ENCODE measurements at places on chromosomes 12 and 14.

DNA sequence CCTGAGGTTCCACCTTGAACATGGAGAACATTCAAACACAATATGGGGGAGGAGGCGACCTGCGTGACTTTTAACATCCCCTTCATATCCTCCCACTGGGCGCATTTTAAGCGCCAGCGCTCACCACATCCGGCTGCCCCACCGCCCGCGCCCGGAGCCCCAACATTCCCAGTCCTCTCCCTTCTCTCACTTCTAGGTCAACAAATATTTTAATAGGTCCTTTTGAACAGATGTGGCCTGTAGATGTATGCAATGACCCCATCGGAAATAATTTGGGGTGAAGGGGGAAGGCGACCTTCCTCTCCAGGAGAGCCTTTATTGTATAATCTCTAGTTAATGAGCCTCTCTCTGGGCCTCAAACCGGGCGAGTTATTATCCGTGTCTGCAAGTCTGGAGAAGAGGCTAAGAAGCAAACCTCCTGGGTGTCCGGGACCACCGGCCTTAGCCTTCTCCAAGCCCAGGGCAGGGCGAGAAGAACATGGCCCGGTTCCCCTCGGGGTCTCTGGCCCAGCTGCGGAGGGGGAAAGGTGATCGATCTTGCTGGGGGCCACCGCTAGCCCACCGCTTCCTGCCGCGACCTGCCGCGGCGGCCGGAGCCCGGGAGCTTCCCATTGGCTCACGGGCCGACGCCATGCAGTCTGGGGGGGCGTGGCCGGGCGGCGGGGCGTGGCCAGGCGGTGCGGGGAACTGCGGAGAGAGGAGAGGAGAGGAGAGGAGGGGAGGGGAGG lies 83.2 kb upstream of the HMGA2 start:
- DNase-seq = peak; percentile 95

DNA sequence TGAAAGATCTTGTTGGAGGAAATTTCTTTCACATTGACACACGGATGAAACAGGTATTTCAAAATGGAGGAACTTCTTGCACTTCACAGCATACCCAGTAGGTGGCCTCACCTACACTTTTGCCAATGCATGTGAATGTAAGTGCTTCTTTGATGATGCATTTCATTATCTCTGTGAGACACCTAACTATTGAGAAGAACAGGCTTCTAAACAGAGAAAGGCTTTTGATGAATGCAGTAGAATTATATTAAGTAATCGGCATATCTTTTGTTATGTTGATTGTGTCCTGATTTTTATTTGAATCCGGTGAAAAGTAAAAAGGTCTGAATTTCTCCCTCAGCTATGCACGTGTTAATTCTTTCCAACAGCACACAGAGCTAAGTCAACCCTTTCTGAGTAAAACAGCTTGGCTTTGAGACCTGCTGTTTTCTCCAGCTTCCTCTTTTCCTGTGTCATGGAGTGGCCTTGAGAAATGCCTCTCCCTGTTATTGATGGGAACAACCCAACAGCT lies 399.0 kb downstream of the NAV3 start:
- DNase-seq = peak; percentile 42

DNA sequence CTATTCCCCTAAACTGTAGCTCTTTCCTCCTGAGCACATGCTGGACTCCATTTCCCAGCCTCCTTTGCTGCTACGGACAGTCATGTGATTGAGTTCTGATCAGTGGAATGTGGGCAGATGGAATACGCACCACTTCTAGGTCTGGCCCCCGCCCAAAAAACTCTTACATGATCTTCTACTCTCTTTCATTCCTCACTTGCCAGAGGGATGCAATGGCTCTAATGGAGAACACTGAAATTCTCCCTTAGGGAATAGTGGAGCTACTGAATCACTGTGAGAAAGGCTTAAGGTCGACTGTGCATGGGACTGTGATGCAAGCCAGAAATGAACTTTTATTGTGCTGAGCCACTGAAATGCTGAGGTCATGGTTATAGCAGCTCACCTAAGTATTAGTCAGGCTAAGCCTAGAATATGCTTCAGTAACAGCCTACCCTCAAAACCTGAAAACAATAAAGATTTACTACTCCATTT lies 13.0 kb upstream of the TMED2 start:
- peak; percentile 64 for DNase-seq

DNA sequence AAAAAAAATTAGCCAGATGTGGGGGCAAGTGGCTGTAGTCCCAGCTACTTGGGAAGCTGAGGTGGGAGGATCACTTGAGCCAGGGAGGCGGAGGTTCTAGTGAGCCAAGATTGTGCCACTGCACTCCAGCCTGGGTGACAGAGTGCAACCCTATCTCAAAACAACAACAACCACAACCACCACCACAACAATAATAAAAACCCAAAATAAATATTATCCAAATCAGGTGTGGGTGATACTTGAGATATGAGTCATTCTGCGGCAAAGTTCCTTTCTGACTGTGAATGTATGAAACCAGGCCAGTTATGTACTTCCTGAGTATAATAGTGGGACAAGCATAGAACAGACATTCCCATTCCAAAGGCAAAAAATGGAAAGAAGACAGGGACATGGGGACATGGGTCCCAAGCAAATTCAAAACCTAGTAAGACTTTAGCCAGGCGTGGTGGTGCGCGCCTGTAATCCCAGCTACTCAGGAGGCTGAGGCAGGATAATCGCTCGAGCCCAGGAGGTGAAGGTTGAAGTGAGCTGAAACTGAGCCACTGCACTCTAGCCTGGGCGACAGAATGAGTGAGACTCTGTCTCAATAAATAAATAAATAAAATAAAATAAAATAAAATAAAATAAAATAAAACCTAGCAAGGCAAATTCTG lies 9.7 kb upstream of the ERC1 start:
- no peak for DNase-seq

DNA sequence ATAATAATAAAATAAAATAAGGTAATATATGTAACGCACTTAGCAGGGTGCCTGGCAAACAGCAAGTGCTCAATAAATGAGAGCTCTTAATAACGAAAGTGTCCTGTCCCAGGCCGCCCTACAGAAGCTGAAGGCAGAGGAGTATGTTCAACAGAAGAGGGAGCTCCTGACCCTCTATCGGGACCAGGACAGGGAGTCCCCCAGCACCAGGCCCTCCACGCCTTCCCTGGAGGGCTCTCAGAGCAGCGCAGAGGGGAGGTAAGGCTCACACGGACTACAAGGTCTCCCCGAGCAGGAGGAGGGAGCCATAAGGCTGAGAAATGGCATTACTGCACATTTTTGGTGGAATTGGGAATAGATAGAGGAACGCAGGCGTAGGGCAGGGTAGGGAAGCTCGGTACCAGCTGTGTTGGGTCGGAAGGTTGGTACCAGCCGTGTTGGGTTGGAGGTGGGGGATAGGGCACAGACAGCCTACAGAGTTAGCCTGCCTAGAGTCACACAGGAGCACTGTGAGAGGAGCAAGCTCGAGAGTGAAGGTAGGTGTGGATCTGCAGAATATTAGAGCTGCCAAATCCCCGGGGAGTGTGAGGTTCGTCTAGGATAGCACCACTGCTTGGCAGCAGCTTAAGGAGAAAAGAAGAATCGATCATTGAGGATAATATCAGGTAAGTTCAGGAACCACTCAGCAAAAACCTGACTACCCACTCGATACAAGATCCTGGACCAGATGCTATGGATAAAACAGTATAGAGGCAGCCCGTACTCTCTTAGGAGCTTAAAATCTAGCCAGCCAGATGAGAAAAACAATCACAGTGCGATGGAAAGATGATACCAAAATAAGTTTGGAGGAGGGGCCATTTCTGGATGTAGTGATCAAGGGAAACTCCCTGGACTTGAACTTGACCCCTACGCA lies 15.3 kb downstream of the TNFRSF1A start:
- no peak for DNase-seq

- DNase-seq = peak; percentile 75
Measured at GRCh38 chr14:60723116-60723906, 840 bp downstream of the SIX4 start.

DNA sequence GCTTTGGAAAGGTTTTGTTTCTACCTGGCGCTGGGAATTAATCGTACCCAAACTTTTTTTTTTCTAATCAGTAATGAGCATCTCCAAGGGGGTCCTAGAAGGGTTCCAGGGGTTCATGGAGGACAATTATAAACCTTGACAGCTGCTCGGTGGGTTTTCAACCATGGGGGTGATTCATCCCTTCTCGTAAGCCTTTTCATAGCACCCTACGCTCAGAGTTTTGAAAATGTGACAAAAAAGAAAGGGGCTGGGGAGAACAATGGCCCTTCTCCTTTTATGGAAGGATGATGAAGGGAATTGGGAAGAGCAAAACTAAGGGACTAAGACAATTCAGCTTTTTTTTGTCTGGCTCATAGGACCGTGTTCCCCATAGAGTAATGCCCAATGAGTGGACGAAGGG lies 196.7 kb downstream of the ZFP36L1 start:
- DNase-seq = no peak

DNA sequence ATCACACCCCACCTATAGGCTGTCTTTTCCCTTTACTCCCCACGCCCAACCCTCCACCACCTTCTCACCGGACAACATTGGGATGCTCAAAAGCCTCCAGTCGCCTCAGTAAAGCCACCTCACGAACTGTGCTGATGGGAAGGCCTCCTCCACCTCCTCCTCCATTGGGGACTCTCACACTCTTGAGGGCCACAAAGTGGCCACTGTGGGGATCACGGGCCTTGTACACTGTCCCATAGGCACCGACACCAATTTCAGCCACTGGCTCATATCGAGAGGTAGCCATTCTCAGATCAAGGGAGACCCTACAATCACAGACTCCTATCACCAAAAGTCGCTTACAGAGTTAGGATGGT lies 700 bp downstream of the CDK4 start:
- DNase-seq = no peak

DNA sequence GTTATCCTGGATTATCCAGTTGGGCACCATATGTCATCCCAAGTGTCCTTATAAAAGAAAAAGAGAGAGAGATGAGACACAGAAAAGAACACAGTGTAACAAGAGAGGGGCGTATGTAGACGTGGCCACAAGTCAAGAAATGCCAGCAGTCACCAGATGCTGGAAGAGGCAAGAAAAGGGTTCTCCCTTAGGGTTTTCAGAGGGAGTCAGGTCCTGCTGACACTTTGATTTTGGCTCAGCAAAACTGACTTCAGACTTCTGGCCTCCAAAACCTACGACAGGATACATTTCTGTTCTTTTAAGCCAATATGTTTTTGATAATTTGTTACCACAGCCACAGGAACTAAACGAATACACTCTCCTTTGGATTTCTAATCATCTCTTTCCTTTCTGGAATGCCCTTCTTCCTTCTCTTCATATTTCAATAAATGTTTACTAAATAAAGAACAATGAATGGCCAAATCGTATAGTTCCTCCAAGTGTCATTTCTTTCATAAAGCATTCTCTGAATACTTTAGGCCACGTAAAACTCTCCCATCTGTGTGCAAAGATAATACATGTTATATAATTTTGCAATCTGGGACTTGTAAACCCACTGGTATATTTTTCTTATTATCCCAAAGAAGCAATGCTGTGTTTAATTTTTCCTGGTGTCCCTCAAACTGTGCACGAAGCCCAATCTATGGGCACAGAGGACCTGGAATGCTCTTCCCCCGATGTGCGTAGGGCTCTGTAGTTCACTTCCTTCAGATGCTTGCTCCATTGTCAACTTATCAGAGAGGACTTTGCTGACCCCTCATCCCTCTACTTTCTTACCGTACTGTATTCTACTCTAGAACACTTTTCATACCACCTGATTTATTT lies 303.6 kb downstream of the CEP128 start:
- DNase-seq = no peak

DNA sequence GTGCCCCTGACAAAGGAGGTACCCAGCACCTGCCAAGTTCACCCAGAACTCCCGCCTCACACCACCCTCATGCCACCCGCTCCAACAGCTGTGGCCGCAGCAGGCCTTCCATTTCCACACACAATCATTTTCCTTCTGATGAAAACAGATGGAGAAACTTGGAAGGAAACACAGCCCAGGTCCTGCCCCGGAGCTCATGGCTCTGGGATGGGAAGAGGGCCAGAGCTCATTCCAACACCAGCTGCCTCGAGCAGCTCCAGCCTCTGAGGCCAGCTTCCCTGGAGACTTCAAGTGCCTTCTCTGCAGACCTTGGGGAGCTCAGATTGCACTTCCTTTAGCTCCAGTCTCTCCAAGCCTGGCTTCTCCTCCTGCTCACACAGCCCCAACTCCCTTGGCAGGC lies 55.1 kb upstream of the CMKLR1 start:
- peak; percentile 89 for DNase-seq

- no peak for DNase-seq
Measured at GRCh38 chr12:27076468-27076867, 5.9 kb downstream of the C12orf71 start.

GRCh38 chr12:124347805-124348658 lies 53.1 kb downstream of the RFLNA start:
- peak; percentile 25 for DNase-seq

DNA sequence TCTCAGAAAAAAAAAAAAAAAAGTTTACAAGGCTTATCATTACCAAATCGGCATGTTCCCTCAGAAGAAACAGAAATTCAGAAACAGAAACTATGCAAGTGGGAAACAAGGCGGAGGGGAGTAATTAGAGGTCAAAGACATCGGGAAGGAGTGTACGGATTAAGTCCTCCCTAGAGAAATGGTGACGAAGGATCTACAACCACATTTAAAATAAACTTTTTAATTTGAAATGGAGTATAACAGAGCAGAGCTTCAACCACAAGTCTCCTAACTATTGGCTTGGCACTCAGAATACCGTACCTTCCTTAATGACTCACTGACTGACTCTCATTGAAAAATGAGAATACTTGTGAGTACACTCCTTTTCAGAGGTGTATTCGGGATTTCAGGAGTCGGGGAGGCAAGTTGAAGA lies 908 bp downstream of the ENTPD5 start:
- peak; percentile 73 for DNase-seq

- no peak for DNase-seq
Measured at GRCh38 chr14:92678766-92679165, 69.7 kb downstream of the LGMN start.

DNA sequence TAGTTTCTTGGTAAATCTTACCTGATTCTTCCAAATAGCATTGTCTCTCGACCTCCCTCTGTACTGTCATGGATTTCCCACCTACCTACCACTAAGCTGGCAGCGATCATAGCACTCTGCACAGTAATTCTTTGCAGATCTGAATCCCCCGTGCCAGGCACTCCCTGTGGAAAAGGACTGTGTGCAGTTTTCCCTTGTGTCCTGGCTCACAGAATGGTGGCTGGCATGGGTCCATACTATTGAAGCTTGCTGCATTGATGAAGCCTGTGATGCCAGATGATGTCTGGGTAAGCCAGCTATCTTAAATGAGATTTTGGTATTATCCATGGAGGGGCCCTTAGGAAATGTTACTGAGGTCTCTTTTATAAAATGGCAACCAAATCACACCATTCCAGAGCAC lies 135.7 kb downstream of the RPAP3 start:
- DNase-seq = no peak
